ENCODE measurements at places on chromosomes 3 and 15.
A peak's percentile ranks its signal among the peaks of the same experiment; 100 is the strongest.

- DNase-seq = no peak
Observed at GRCh38 chr15:72365844-72366243, 10.0 kb downstream of the HEXA start.

- DNase-seq = no peak
Observed at GRCh38 chr3:50260942-50261441, 8.0 kb upstream of the SEMA3B start.

DNA sequence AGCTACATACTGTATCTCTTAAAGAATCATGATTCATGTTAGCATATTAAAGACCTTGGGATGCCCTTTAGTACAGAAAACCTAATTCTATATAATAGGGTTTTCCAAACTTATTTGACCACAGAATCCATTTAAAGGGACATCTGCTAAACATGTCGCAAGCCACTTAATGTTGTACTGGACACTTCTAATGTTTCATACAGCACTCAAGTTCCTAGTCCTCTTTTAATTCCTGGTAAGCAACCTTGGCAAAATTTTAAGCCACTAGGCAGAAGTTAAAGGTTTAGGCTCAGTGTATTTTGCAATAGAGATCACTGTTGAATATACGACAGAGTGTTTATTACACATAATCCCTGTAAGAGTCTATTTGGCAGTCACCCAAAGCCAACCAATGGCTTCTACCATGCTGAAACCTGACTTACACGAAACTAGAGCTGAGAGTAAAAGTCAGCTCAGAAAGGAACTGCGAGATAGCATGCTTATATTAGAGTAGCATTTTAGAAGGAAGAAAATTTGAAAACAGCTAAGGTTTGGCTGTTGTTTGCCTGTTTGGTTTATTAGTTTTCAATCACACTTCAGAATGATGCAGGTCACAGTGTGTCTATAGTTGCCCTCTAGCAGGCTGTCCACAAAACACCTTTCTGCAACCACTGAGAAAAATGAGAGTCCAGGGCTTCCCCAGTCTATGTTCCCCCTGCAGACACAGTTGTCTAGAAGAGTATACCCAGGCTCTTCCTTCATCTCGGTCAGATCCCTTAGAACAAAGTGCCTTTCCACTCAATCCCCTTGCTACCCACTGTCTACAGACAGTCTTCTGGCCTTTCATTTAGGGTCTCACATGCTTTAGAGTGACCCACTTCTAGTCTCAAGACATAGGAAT, 104.4 kb downstream of the FMN1 start:
- DNase-seq = no peak

- DNase-seq = peak; percentile 10
Observed at GRCh38 chr3:120566243-120566975, 29.7 kb upstream of the NDUFB4 start.

DNA sequence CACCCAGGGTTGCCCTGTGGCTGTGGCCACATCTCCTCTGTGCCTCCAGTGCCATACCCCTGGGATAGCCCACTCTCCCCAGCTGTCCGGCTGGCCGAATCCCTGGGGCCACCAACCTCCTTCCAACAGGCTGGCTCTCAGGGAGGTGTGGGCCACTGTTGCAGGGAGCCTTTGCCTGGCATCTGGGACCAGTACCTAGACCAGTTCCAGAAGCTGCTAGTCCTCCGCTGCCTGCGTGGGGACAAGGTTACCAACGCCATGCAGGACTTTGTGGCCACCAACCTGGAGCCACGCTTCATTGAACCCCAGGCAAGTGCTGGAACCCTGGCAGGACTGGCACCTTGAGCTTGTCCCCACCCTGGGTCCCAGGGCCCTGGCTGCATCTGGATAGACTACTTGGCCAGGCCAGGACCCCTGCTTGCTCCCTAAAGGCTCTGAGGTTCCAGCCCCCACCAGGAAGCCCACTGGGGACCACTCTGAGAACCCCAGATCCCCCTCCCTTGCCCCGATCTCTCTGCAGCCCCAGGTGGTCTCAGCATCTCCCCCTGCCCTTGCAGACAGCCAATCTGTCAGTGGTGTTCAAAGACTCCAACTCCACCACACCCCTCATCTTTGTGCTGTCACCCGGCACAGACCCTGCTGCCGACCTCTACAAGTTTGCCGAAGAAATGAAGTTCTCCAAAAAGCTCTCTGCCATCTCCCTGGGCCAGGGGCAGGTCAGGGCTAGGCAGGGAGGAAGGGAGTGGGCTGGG, 50.0 kb downstream of the SEMA3G start:
- no peak for DNase-seq

- DNase-seq = no peak
Observed at GRCh38 chr3:102595057-102595456, 160.2 kb downstream of the ZPLD1 start.

- no peak for DNase-seq
Observed at GRCh38 chr3:3196148-3196861, 16.8 kb upstream of the CRBN start.

- DNase-seq = no peak
Observed at GRCh38 chr3:128605091-128606046, 45.2 kb downstream of the RPN1 start.

GRCh38 chr15:62946940-62947339, 95.6 kb upstream of the TPM1 start:
- DNase-seq = no peak

GRCh38 chr3:23829242-23829934, 23.6 kb downstream of the UBE2E1 start:
- DNase-seq = no peak

DNA sequence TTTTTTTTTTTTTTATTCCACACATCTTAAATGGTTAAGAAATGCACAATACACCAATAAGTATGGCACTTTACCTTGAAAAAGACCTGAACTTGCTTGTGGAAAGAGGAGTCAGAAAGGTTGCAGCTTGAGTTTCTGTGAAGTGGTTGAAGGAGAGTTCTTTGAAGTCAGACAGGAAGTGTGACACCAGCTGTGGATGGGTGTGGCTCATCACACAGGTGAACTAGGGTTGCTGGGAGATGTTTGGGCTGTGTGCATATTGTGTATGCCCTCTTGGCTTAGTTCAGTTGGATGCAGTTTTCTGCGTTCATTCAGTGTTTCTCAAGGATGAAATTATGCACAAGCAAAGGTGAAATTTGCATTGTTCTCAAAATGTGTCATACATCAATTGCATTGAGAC, 6.3 kb downstream of the AEN start:
- no peak for DNase-seq

GRCh38 chr3:77242371-77242770, 202.5 kb downstream of the ROBO2 start:
- no peak for DNase-seq

DNA sequence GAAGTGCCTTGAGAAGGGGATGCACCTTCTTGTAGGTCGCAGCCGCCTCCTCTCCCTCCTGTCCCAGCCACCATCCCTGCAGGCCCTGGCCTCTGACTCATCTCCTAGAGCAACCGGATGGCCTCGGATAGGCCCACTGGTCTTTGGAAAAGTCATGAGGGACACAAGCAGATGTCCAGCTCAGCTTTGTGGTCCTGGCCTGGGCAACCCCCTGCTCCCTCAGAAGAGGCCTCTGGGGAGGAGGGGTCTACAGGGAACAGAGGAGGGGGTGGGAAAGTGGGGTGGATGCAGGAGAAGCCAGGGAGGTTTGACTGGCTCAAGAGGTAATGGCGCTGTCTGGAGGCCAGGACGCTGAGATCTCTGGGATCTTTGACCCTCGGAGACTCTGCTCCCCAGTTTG, 259.2 kb upstream of the TLE3 start:
- DNase-seq = no peak

GRCh38 chr15:88834211-88834812, 31.1 kb downstream of the ACAN start:
- no peak for DNase-seq

- DNase-seq = no peak
Observed at GRCh38 chr3:116265976-116266584, 179.2 kb downstream of the LSAMP start.

DNA sequence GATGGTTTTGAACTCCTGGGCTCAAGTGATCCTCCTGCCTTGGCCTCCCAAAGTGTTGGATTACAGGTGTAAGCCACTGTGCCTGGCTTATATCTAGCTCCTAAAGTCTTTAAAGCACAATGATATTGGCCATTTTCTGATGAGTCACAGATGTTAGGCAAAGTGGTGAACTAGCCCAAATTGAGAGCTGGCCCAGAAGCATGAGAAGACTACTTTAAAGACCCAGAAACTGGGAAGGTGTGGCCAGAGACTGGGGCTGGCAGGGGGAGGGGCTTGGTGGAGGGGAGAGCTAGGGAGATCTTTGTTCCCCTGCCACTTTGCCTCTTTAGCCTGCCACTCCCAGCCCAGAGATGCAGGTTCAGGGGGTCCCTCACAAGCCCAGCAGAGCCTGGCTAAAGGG, 21.6 kb downstream of the CHRNA3 start:
- no peak for DNase-seq

GRCh38 chr15:29119847-29120246, 149.8 kb downstream of the NSMCE3 start:
- no peak for DNase-seq

- no peak for DNase-seq
Observed at GRCh38 chr3:21877214-21877754, 126.3 kb upstream of the ZNF385D start.

- DNase-seq = no peak
Observed at GRCh38 chr15:38689522-38689921, 124.9 kb upstream of the RASGRP1 start.

DNA sequence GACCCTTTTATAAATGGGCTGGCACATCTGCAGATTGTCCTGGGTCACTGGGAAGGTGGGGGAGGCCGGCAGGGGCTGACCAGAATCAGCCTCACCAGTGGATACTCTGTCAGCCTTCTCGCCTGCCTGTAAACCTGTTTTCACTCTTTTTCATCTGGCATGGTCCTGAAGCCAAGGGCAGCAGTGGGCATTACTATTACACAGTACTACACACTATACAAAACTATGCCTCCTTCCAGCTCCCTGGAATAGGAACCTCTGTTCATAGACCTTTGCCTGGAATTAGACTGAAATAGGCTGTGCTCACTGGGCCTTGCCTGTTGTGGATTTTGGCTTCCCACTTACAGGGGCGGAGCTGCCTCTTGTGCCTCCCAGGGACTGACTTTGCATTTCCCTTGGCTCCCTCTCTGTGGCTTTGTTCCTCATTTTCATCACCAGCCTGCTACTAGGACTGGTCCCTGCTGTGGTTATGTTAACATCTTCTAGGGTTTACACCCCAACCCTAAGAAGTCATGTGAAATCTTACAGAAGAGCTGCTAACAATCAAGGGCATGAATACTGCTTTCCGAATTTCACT, 120.7 kb downstream of the FNDC3B start:
- DNase-seq = no peak

DNA sequence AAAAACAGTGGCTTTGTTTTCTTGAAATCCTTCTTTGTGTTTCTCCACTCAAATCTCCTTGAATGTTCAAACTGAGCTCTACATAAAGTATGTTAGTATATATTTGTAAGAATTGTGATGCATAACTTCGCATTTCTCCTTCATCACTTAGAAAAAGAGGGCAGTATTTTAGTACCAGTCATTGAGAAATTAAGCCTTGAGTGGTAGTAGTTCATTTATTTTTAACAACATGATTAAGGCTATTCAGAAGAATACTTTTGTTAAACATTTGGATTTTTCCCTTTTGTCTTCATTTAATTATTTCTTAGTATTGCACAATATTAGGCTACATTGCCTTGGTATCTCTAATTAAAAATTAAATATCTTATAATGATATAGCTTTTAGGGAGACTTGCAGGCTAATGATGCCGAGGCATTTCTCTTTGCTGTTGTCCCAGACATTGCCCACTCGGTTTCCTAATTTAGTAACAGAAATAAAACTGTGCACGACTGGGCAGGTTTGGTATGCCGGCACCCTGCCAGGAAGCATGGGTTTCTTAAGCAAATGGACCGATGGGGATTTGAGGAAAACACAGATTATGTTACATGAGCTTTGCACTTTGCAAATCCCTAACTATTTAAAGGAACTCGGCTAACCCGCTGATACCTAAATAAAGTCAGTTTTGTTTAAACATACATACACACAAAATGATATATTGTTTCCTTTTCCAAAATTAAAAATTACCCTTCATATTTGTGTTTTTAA, 54.7 kb downstream of the LRRC28 start:
- no peak for DNase-seq

DNA sequence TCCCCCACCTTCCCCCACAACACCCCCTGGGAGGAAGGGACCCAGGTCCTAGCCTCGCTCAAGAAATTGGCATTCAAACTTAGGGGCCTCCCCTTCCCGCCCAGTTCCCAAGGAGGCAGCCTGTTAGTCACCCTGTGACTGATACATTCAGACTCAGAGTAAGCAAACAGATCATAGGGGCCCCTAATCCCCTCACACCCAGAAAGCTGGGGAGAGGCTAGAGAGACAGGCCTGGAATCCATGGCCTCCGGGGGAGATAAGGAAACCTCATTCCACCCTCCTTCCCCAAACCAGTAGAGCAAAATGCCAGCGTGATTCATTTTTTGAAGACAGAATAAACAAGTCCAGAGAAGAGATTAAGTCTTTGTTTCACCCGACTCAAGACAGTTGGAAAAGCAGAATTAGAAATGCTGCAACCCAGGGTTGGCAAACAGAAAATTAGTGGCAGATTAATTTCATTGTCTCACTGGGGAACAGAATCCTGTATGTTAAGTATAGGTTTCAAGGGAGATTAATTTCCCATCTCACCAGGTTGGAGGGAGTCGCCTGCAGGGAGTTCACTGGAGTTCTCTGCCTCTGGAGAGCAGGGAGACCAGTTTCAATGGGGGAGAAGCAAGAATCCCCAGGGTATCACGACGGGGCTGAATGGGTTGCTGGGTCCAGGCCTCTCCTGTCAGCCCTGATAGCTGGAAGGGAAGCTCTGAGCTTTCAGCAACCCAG, 268.3 kb downstream of the UACA start:
- DNase-seq = no peak
